ENCODE measurements at places on chromosomes 11 and 22. TPM values are rescaled to one million over a fixed set of nuclear protein-coding genes. Genes with fewer than 3 reads are reported as not detected.

Gene JHY
- total RNA-seq = 3.3 TPM

Gene OR52N4
- total RNA-seq = not detected

Gene E2F8
- total RNA-seq = 5.8 TPM

Gene PANX2
- 4.6 TPM for total RNA-seq

Gene CST6
- total RNA-seq = not detected

Gene CYB5R3
- total RNA-seq = 106 TPM

Gene POGLUT3
- total RNA-seq = 12.4 TPM

Gene MN1
- total RNA-seq = 4.0 TPM

Gene PHLDB1
- 9.0 TPM for total RNA-seq

Gene SMIM35
- total RNA-seq = not detected

Gene NLRP6
- not detected for total RNA-seq

Gene STK33
- 4.4 TPM for total RNA-seq

Gene SPCS2
- total RNA-seq = 235 TPM

Gene MPPED2
- not detected for total RNA-seq

Gene LDHAL6A
- not detected for total RNA-seq

Gene OR51B5
- not detected for total RNA-seq

Gene ANO1
- total RNA-seq = 1.3 TPM

Gene MAPK8IP2
- 3.8 TPM for total RNA-seq

Data from A549 treated with CORT108297 at 1 μM for 4 hours (cell line).